ENCODE measurements at places on chromosomes 7 and 10.

- no peak for DNase-seq
Observed at GRCh38 chr10:72277996-72278667, 4.4 kb downstream of the DDIT4 start.

DNA sequence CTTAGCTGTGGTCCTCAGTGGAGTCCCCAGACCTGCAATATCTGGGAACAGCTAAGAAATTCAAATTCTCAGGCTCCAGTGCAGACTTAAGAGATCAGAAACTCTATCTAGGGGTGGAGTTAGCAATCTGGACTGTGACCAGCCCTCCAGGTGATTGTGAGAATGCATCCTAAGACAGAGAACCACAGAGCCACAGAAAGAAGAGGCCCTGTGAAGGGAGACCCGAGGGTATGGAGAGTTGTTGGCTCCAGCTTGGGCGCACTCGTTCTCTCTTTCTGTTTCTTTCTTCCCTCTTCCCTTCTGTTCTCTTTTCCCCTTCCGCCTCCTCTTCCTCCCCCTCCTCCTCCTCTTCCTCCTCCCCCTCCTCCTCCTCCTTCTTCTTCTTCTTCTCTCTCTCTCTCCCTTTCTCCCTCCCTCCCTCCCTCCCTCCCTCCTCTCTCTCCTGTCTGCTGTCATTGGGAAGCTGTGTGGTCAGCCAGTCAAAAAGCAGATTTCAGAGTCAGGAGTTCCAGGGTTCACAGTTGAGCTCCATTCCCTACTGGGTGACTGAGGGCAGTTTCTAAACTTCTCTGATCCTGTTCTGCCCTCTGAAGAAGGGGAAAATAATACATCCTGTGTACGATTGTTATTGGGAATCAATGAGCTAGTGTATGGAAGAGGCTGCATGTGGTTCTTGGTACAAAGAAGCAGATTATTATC lies 62.1 kb upstream of the STEAP1B start:
- DNase-seq = no peak

- no peak for DNase-seq
Observed at GRCh38 chr7:149196151-149196704, 882 bp downstream of the ZNF282 start.

- no peak for DNase-seq
Observed at GRCh38 chr10:32299354-32299980, 47.5 kb downstream of the EPC1 start.

GRCh38 chr10:102552533-102552932 lies 48.8 kb downstream of the SUFU start:
- DNase-seq = no peak

DNA sequence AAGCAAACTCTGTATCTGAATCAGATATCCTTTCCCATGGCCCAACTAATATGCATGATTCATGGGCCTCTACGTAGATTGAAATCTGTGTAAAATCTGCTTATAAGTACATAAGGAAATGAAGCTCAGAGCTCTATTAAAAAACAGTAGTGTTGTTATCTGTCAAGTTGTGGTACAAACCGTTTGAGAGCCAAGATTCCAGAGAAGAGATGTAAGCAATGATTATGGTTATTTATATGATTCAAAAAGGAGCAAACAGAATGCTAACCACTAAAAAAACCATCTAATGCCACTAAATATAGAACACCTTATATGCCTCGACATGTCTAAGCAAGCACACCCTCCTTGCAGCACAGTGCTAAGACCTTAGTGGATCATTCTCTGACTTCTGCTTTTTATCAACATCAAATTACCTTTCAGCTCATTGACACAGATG lies 26.6 kb downstream of the RPP38 start:
- DNase-seq = no peak

GRCh38 chr7:115522174-115522573 lies 508.4 kb downstream of the TFEC start:
- no peak for DNase-seq

DNA sequence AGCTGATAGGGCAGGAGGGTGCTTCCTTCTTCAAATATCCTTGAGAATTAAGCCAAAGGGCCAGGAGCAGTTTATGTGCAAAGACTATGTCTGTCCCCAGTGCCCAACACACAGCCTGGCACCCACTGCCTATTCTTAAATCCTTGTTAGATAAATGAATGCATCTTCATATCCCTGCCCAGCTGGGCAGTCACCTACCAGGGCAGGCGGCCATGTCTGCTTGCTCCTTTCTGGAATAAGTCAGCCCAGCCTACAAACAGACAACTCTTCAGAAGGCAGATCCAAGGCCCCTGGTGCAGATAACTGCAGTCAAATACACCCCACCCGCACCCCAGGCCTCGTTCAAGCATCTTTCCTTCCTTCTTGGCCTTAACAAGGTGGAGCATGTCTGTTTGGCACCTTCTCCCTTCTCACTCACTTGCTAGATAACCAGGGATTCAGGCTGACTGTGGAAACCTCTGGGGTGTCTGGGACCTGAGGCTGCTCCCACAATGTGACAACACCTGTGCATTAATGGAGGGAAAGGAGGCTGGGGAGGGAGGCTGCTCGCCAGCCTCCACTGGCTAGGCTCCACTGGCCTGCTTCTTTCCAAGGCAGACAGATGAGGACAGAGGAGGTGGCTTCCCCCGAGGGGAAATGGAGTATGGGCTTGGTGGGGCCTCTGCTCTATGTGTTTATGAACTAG lies 59.9 kb upstream of the COL13A1 start:
- no peak for DNase-seq

GRCh38 chr7:104296266-104296665 lies 32.1 kb upstream of the LHFPL3 start:
- DNase-seq = no peak

DNA sequence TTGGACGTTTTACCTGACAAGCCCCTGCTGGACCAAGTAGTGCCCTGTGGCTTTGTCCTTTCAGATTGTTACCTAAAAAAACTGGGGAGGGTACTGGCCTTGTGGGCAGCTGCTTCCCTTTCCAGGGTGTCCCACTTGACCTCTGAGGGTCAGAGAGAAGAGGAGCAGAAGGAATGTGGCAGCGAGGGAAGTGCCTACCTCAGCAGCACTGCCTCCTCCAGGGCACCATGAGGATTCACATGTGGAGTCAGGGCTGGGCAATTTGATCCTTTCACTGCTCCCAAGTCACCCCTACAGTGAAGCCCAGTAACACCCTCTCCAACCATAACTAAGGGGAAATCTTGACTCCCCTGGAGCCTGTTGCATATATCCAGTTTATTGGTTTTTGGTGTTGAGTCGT lies 64.6 kb downstream of the ITGB1 start:
- DNase-seq = no peak

GRCh38 chr7:25907214-25907613 lies 244.8 kb upstream of the NFE2L3 start:
- no peak for DNase-seq

DNA sequence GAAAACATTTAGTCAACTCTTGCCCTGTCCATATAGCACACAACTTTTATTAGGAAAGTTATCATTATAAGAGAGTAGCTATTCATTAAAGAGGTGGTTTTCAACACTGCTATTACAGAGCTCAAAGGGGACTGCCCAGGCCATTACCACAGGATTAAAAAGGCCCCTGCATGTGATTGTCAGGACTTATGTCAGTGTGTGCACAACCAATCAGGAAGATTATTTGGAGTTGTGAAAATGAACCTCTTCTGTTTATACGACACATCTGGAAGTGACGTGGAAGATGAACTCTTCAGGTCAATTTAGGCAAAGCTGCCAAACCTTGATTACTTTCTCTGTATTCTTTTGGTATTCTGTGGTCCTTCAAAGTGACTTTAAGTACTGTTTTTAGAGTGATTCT lies 14.7 kb downstream of the CCNY start:
- no peak for DNase-seq

- DNase-seq = no peak
Observed at GRCh38 chr7:135938563-135938962, 38.6 kb downstream of the MTPN start.

DNA sequence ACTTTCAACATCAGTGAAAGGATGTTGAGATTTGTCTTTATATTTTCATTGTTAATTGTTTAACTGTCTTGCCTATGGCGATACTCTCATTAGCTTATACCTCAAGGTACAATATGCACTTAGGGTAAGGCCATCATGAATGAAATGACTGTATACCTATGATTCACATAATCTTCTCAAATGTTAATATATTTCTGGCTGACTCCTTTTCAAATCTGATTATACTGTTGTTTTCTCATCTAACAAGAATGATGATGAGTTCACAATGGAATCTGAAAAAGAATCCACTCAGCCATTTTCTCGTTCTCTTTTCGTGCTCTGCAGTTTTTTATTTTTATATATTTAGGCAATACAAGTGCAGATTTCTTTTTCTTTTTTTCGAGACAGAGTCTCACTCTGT lies 159.1 kb downstream of the ARHGAP12 start:
- no peak for DNase-seq

DNA sequence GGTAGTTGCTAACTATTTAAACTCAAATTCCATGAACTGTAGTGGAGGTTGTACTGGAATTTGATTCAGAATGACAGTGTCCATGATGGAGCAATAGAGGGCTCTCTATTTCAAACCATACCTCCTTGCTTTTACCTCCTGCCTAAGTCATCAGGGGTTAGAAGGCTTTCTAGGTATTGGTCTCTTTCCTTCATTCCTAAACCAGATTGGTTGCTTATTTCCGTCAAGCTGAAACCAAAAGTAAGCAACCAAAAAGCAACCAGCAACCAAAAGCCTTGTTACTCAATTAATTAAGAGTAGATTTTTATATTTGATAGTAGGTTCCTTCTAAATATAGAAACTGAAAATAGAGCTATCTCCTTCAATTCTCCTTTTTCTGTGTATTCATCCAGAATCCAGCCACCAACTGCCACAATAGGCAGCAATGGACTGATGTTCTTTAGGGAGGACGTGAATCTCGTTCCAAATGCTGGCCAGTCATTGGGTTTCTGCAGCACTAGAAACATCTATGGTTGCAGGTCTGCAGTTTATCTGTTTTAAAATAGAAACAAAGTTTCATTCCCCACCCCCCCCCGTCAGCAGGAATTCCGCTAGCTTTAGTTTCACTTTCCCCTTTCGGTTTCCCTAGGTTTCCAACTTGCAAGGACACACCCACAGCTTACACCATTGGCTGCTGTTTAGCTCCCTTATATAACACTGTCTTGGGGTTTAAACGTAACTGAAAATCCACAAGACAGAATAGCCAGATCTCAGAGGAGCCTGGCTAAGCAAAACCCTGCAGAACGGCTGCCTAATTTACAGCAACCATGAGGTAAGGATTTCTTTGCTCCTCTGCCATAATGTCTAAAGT lies at the start of gene IFIT1:
IFIT1 (plus strand) TSS at position 717 of the 850 bp plus-strand sequence; CDS start at position 807, 90 bp downstream.
- DNase-seq = no peak

GRCh38 chr10:71627956-71628355 lies 91.6 kb downstream of the C10orf105 start:
- DNase-seq = no peak

- DNase-seq = no peak
Observed at GRCh38 chr7:27606270-27607209, 56.1 kb downstream of the HIBADH start.

- no peak for DNase-seq
Observed at GRCh38 chr7:66689081-66689480, 51.5 kb upstream of the RABGEF1 start.

- DNase-seq = peak; percentile 81
Observed at GRCh38 chr10:101110856-101111523, 20.1 kb upstream of the TLX1 start.

- DNase-seq = no peak
Observed at GRCh38 chr7:153838591-153838990, 213.6 kb upstream of the DPP6 start.

DNA sequence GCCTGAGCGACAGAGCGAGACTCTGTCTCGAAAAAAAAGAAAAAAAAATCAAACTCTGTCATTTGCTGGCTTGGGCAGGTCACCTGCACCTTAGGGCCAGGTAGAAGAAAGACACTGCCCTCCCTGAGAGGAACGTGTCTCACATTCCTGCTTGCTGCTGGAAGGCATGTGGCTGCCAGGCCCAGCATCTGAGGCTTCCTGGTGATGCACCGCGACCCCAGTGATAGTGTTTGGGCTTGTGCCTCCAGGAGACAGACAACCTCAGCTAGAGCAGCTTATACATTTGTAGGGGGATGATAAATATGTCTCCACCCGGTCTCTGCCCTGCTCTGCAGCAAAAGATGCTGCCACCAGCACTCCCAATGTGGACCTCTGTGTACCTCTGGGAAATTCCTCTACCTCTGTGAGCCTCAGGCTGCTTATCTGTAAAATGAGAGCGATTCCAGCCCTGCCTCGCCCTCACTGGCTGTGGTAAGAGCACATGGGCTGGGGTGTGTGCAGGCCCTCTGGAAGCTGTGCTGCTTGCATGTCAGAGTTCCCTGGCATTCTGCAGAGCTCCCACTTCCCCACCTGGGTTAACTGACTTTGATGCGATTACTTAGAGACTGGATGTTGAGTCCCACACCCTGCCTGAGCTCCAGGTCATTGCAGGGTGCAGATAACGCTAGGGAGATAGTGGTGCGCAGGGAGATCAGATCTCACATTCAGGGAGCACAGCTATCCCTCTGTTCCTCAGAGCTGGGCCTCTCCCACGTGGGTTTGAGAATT lies 19.9 kb downstream of the SLC29A3 start:
- no peak for DNase-seq

DNA sequence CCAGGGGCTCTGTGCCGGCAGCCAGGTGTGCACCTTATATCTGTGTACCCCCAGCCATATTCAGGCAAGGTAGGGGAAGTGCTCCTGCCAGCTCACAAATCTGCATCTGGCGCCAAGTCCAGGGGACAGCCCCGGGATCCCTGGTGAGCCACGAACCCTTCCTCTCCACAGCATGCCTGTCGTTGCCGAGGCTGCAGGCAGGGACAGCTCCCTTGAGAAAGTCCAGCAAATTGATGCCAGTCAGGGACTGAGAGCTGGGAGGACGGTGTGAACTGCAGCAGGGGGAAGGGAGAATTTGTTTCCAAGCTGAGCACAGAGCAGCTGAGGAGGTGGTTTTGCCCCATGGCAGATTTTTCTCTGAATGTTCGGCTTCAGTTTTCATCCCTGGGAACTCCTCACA lies 919 bp downstream of the PLA2G12B start:
- DNase-seq = no peak

GRCh38 chr7:2037808-2038522 lies 194.8 kb downstream of the MAD1L1 start:
- no peak for DNase-seq

DNA sequence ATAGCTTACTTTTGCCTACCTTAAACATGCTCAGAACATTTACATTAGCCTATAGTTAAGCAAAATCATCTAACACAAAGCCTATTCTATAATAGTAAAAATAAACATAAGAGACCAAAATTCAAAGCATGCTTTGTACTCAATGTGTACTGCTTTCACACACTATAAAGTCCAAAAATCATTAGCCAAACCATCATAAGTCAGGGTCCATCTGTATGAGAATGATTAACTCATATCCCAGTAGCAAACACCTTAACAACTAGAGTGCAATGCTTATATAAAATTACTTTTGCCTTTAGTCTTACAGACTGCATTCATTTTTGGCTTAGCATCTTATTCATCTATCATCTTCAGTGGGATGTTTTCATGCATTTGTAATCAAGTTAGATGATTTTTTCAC lies 49.4 kb upstream of the VWC2 start:
- no peak for DNase-seq

- DNase-seq = no peak
Observed at GRCh38 chr7:134742688-134743350, 36.6 kb upstream of the CALD1 start.

- DNase-seq = no peak
Observed at GRCh38 chr7:6164491-6164890, 107.9 kb downstream of the CYTH3 start.
